ENCODE measurements at places on chromosomes 16 and 17.

DNA sequence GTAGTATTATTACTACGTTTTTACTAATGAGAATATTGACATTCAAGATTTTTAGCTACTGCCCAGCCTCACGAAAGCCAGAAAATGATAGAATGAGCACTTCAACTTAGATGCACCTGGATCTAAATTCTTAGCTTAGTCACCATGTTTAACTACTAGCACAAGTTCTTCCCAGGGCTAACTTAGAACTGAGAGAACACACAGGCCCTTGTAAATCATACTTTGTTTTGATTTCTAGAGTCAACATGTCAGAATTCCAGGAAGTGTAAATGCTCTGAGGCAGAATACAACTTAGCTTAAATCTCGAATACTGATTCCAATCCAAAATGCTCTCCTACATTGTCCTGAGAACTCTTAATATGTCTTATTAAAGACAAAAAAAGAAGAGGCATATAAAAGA, 6.8 kb upstream of the ACSM1 start:
- DNase-seq, result no peak

DNA sequence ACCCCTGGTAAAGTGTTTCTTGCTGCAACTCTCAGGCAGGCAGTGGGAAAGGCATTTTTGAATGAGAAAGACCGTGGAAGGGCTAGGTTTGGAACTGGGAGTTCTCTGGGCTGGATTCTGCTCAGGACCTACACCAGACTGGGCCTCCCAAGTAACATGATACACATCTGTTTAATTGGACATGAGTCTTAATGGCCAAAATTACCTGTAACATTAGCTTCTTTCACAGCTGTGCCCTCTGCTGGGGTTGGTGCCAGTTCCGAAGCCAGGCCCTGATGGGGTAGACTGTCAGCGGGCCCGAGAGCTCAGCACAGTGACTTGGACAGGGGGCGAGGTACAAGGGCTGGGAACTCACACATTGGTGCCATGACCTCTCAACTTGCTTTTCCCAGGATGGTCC, 118.9 kb upstream of the IRX3 start:
- DNase-seq, result no peak

- DNase-seq, result no peak
Measured at GRCh38 chr16:4094127-4094773, 22.0 kb downstream of the ADCY9 start.

DNA sequence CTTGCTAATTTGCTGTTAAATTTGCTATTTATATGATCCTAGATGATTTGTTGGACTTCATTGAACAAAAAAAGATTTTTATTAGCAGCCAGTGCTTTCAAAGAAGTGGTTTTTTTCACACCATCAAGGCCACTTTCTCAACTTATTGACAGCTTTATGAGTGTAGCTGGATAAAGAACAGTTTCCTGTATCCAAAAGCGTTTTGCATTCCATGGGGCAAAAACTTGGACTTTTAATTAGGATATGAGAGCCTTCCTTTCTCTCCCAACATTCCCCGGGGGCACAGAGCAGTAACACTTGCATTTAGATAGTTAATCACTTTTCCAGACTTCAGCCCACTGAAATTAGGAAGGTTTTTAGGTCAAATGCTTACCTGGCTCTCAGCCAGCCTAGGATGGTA, 177.1 kb upstream of the ELAC2 start:
- no peak for DNase-seq

DNA sequence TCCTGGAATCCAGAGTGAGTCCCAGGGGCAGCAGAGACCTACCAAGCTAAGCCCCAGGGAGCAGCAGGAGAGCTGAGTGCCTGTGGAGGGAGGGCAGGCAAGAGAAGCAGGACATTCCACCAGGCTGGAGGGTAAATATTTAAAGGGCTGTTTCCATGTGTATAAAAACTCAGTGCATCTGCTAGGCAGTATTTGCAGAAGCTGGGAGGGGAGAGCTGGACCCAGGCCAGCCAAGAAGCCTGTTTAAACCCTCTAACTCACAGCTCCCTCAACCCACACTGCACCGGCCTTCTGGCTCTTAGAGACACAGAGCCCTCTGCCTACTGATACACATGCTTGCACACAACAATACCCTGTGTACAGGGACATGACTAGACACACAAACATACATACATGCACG, 22.5 kb upstream of the TMEM132E start:
- no peak for DNase-seq

DNA sequence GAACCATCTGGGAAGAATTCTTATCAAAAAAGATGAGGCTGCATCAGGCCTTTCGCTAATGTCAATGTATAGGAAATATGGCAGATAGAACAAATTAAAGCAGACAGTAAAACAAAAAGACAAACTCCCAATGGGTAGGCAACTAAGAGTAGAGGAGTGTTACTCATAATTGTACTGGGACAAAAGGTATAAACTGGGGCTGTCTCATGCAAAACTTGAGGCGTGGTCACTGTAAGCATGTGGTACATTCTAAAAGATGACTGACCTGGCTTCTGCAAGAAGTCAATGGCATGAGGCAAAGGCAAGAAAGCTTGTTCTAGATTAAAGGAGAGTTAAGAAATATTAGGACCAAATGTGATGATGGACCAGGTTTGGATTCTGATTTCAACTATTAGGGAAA, 26.7 kb downstream of the SMIM36 start:
- no peak for DNase-seq

GRCh38 chr16:8929086-8929748, 34.5 kb downstream of the USP7 start:
- no peak for DNase-seq

- DNase-seq, result no peak
Measured at GRCh38 chr16:17572145-17572544, 101.4 kb upstream of the XYLT1 start.

- no peak for DNase-seq
Measured at GRCh38 chr17:2964831-2965230, 98.6 kb downstream of the OR1D5 start.

All from stimulated activated CD8-positive, alpha-beta memory T cell treated with anti-CD3 and anti-CD28 coated beads, Interleukin-15, amount 100 ng/mL, for 48 hours (primary cell).